ENCODE measurements at places on chromosomes 1 and 21.
A peak's percentile ranks its signal among the peaks of the same experiment; 100 is the strongest.

DNA sequence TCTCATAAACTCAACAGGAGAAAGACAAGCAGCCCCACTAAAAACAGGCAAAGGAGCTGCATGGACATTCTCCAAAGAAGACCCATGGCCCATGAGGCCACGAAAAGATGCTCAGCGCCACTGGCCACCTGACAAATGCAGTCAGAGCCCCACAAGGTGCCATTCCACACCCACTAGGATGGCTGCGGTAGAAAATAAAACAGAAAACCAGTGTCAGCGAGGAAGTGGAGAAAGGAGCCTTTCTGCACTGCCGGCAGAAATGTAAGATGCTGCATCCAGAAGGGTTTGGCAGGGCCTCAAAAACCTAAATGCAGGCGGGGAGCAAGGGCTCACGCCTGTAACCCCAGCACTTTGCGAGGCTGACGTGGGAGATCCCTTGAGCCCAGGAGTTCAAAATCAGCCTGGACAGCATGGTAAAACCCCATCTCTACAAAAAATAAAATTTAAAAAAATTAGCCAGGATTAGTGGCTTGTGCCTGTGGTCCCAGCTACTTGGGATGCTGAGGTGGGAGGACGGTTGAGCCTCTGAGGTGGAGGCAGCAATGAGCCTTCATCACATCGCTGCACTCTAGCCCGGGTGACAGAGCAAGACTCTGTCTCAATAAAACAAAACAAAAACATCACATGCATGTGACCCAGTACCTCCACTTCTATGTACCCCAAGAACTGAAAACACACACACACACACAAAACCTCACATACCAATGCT lies 4.2 kb downstream of the WNT9A start:
- no peak for DNase-seq

DNA sequence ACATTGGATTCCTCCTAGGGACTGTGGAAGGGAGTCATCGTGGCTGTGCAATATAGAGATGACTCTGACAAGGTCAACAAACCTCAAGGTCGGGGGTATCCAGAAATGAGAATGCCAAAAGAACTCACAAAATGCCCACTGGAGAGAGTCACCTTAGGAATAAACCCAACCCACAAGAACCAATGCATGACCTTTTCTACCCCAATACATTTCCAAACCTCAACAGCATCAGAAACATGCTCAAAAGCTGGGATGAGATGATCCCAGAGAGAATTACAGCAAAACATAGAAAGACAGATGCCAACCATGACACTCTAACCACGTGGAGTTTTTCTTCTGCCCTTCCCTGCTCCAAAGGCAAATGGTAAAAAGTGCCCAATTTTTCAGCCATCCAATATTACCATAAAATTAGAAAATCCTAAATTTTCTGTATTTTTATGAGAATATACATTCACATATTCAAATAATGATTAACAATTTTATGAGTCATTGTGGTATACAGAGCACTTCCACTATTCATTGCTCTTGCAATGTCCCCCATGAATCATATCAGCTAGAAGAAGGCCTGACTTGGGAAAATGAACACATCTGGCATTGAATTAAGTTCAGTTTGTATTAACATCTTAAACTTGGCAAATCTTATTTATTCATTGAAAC lies 88.2 kb upstream of the PALMD start:
- no peak for DNase-seq

DNA sequence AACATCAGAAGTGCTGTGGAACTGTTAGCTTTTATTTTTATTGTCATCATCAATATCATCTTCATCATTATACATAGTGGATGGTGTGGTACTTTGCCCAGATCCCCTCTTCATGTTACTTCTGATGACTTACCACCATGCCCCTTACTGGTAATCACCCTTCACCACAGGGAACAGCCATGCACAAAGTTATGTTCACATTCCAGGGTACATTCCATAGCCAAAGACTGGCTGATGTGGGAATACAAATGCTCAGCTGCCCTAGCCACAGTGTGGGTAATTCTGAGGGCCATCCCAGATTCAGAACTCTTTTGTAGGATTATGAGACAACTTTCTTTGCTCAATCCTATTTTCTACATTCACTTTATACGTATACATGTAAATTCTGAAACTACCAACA lies 691.3 kb upstream of the CXADR start:
- DNase-seq, result no peak

DNA sequence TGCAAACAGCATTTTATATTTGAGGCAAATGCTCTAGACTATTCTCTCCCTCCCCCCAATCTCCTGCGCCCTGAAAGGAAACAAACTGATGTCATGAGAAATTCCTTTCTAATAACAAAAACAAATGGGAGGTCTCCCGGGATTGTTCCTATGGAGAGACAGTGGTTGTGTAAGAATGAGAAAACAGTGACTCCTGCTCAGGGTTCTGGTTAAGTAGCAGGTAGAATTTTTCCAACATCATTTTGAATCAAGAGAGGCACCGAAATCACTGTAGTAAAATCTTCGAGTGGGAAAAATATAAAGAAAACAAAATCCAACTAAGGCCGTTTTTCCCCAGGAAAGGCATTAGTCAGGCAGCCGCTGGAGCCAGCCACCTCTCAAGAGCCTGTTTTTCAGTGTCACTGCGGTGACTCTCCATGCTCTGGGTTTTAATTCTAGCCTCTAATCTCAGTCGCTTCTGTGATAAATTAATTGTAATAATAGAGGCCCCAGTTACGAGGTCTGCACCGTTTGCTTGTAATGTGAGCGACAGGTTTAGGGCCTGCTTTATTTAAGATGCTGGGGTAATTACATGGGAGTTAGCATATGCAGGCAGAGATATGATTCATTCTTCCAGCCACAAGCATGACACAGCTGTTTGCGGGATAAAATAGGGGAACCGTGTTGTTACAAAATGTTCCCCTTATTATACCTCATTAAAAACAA lies 80.3 kb downstream of the RNF220 start:
- no peak for DNase-seq

DNA sequence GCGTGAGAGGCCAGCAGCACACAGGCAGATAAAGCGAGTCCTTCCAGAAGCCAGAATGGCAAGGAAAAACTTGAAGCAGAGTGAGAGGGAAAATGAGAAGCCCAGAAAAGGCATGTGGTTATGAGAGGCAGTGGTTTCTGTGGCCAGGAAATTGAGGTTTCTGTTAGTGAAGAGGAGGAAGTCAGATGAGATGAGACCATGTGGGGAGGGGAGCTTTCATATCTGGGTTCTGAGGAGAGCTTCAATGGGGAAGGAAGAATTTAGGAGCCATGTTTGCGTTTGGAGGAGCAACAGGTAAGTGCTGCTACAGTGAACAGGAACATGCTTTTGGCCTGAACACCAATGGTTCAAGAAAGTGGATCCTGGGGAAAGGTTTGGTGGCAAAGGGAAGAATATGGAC lies 6.1 kb upstream of the CD1A start:
- no peak for DNase-seq

GRCh38 chr1:164033782-164034181 lies 525.2 kb upstream of the PBX1 start:
- DNase-seq, result no peak

GRCh38 chr1:16385659-16386453 lies 18.8 kb downstream of the SZRD1 start:
- DNase-seq, result no peak

GRCh38 chr1:45010855-45011811 lies at the start of gene HECTD3:
TSS of gene HECTD3 (minus strand) at chr1:45011324. CDS start at chr1:45011257, 67 bp downstream.
- no peak for DNase-seq

GRCh38 chr1:207084701-207085180 lies 3.9 kb upstream of the C4BPB start:
- DNase-seq, result peak; percentile 71

DNA sequence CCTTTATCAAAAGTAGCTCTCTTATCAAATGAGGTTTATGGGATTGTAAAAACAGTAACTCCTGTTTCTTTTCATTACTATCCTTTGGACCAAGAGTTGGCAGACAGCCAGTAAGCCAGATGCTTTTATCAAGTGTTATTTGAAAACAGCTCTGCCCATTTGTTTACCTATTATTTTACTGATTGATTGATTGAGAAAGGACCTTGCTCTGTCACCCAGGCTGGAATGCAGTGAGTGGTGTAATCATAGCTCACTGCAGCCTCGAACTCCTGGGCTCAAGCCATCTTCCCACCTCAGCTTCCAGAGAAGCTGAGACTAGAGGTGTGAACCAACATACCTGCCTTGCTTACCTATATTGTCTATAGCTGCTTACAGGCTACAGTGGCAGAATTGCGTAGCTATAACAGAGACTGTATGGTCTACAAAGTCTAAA lies 3.6 kb downstream of the PRKAB2 start:
- no peak for DNase-seq

DNA sequence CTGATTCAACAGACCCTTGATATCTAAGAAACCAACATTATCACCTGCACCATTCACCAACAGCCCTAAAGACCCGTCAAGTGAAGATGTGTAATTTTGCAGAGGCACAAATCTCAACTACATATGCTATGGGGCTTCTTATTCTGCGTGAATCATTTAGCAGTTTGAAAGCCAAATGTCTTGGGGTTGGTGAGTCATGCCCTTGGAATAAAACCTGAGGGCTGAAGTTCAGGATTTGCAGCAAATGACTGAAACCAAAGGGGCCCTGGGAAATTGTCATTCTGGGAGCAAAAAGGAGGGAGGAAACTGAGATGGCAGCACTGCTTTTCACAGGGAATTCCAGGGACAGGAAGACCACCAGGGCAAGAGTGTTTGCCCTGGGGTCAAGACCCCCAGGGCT lies 79.2 kb upstream of the TNR start:
- no peak for DNase-seq

GRCh38 chr1:174114788-174115448 lies 44.4 kb upstream of the RABGAP1L start:
- DNase-seq, result peak; percentile 59

DNA sequence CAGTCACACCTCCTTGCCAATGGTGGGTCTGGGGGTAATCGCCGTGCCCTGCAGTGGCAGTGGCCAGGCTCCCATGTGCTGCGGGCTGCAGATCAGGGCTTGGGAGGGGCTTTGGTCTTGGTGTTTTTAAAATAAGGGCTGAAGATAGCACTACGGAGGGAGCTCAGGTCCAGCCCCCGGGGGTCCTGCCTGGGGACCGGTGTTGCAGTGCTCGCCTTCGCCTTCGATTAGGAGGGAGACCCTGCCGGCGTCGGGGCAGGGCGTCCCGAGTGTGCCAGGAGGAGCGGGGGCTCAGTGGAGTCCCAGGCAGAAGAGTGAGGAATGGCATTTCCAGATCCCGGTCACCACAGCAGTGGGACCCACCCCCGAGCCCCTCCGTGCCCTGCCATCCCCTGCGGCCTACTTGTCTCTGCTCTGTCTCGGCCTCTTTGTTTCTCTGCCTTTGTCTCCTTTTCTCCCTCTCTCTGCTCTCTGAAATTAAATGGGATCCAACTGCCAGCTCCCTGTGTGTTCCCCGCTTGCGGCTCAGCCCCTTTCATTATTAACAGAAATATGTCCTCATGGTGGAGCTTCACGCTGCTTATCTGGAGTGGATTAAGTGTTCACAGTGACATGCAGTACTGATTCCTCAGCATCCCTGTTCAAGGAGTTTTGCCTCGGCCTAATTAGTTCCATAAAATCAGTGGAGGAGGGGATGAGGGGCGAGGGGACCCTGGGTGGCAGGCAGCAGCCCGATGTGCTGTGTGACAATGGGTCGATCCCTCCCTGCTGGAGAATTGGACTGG lies 44.4 kb downstream of the DMRTB1 start:
- no peak for DNase-seq

DNA sequence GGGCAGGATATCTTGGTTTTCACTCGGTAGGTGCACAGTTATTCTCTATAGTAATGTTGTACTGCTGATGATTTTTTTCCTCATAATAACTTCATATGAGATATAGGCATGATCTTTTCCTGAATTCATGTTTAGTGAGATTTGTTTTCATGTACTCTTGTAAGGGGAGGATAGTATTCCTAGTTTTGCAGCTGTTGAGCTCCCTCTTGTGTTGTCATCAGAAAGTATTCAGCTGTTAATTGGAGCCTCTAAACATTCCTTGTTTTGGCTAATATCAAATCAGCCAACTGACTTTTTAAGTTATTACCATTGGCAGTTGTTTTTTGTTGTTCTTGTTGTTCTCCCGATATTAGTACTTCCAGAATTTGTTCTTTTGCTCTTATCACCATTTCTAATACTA lies 24.4 kb downstream of the OR10R2 start:
- no peak for DNase-seq

DNA sequence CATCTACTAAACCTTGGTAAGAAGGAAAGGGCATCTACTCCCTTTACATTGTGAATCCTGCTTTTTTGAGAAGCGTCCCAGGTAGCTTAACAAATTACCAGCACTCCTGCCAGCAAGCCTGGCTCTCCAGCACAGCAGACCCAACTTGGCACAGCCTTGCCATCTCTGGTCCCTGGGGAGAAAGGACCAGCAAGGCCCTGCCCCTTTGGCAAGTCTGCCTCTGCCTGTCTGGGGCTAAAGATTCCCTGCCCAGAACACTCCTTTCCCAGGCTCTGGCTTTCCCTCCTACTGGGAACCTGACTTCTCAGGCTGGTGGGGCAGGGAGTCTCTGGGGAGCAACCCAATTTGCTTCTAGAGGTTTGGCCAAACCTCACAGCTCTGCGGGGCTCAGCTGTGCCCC lies 68.5 kb downstream of the ATP2B4 start:
- no peak for DNase-seq

DNA sequence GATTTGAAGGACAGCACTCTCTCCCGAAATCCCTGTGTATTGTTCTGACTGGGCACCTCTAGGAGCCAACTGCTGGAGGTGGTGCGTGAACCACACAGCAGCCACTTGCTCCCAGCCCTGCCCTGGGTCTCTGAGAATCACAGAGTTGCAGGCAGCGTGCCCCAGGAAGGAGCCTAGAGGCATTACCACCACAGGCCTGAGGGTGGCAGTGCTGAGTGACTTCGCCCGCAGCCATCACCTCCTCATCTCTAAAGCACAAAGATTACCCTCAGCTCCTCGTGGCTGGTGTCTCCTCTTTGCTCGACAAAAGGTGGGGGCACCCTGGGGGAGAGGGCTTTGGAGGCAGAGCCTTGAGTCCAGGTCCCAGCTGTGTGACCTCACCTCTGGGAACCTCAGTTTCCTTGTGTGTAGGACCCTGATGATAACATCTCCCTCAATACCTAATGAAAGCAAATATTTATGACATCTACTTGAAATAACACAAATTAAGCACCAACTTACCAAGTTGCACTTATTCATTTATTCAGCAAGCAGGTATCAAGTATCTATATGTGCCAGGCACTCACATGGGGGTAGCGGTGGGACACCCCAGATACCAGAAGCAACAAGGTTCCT lies 86.3 kb downstream of the VWA5B1 start:
- no peak for DNase-seq

DNA sequence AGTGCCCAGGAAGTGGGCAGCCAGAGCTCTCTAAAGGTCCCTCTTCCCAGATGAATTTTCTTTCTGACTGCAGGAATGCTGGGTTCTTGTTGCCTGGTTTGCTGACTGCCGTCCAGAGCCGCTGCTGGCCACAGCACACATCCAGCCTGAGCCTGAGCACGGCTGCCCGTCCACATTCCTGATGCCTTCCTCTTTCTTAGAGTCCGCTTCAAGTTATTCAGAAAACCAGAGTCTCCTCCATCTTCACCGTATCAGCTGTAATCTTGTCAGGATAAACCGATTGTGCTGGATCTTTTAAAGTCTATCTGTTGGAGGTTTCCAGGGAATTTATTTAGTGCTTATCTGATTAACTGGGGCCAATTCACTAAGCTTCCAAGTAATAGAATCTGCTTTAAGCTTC lies 84.8 kb upstream of the BCAR3 start:
- DNase-seq, result no peak

All from iPS DF 19.7 (cell line).